Stomach (tissue), 19 donors: ENCODE measurements at places on chromosomes 7 and 10.

- no peak for DNase-seq
Observed at GRCh38 chr10:28728366-28728765, 51.0 kb downstream of the BAMBI start.

DNA sequence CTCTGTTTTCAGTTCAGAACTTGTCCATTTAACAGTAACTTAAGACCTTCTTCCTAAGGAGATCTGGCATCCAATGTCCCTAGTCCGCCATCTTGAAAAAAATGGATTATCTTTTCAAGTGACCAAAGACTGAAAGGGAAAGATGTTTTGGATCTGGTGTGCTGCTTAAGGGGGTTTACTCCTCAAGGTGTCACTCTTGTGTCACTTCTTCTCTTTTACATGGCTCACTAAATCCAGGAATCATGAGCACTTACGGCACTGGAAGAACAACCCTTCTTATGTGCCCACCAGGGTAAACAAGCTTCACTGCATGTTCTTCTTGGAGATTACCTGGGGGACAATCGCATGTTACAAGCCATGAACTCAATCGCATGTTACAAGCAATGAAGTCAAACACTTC lies 43.7 kb downstream of the ANXA8 start:
- no peak for DNase-seq

- no peak for DNase-seq
Observed at GRCh38 chr7:116911801-116912200, 41.5 kb upstream of the ST7 start.

DNA sequence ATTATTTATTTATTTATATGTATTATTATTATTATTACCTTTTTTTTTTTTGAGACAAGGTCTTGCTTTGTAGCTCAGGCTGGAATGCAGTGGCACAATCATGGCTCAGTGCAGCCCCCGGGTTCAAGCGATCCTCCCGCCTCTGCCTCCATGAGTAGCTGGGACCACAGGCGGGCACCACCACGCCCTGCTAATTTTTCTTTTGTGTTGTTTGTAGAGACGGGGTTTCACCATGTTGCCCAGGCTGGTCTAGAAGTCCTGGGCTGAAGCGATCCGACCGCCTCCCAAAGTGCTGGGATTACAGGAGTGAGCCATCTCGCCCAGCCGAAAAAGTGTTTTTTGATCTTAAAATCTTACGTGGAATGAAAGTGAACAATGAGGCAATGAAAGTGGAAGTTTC lies 79.4 kb upstream of the C1GALT1 start:
- no peak for DNase-seq

DNA sequence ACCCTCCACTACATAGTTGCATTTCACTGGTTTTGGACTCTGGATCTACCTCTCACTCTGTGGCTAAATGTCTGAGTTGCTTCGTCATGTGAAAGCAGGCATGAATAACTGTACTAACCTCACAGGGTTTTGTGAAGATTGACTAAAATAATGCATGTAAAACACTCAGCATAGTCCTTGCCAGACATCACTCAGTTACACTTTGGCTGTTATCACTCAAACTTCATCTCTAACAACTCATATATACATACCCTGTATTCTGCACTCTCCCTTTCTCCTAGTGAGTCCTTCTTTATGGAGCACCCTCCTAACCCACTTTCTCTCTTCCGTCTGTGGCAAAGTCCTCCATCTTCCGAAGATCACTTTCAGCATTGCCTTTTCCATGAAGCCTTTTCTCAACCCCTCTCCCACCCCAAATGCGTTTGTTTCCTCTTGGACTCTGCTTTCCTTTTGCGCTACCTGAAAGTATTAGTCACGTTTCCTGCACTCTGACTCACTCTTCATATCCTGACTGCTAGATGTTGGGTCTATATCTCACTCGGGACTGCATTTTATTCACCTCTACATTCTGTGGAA lies 72.6 kb downstream of the OSBPL3 start:
- no peak for DNase-seq

DNA sequence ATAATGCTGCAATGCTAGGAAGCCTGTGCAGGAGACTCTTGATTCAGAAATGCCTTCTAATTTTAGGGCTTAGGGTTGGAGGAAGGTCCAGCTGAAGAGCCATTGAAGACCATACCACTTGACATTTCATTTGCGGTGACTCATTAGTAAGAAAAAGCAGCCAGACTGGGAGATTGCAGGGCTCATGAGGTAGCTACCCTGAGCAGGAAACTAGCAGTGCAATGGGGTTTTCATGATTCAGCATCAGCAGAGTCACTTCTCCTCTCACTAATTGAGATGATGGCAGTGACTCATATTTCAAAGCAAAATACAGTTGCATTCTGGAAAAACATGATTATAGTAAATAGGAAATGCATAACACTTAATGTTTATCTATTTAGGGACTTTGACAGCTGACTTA lies 434.1 kb downstream of the DNAJB9 start:
- no peak for DNase-seq

GRCh38 chr7:22663721-22664120 lies 63.3 kb upstream of the IL6 start:
- DNase-seq: no peak

GRCh38 chr7:78014401-78014800 lies 215.8 kb downstream of the PHTF2 start:
- no peak for DNase-seq
